Left colon (tissue), 2 donors: ENCODE measurements at places on chromosomes 3 and 15. TPM values are rescaled to one million over a fixed set of nuclear protein-coding genes. Genes with fewer than 3 reads are reported as not detected.

Gene MEIS2
- total RNA-seq: 3.1 TPM

GRCh38 chr3:178623666-178624255 lies 87.5 kb downstream of the KCNMB2 start:
- DNase-seq: no peak

DNA sequence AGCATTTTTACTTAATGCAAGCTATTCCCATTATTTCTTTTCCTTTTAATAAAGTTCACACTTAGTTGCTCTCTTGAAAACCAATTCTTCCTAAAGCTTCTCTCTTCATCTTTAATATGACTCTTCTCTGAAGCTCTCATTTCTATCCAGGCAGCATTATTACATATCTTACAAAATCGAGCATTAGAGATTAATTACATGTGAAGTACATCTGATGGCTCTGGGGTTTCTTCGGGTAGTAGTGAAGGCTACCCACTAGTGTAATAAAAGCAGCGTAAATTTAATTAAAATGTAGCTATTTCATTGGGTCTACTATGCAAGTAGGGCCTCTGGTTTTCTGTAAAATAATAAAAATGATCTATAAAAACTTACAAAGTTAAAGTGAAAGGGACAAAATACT lies 513.6 kb upstream of the DPH6 start:
- DNase-seq: no peak

Gene CEP19
- 0.43 TPM for total RNA-seq

- no peak for DNase-seq
Measured at GRCh38 chr3:177212278-177212610, 15.0 kb upstream of the TBL1XR1 start.

DNA sequence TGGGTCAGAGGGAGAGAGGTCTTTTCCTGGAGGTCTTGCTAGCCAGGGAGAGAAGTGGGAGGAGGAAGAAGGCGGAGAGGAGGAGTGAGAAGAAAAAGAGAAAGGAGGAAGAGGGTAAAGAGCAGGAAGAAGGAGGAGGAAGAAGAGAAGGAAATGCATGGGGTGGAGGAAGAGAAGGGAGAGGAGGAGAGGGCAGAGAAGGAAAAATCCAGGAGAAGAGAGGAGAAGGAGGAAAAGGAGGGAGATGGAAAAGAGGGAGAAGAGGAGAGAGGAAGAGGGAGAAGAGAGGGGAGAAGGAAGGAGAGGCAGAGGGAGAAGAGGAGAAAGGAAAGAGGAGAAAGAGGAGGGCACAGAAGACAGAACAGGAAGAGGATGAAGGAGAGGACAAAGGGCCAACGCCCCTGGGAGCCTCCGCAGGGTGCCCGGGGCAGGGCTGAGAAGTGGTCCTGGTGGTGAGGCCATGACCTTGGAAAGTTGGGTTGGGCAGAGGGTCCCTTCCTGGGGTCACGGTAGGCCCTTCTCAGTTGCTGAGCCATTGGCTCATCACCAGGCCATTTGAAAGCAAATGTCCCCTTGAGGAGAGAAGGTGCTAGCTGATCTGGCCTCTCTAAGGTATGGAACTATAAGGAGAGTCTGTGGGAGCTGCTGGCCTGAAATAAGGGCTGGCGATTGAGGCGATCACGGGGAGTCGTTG lies 1.2 kb upstream of the SEMA3F start:
- DNase-seq: no peak

DNA sequence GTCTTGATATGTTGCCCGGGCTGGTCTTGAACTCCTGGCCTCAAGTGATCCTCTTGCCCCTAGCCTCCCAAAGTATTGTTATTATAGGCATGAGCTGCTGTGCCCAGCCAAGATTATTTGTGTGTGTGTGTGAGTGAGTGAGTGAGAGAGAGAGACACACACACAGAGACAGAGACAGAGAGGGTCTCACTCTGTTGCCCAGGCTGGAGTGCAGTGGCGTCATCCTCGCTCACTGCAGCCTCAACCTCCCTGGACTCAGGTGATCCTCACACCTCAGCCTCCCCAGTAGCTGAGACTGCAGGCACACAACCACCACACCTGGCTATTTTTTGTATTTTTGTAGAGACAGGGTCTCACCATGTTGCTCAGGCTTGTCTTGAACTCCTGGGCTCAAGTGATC lies 5.8 kb downstream of the ICE2 start:
- no peak for DNase-seq

- DNase-seq: no peak
Measured at GRCh38 chr3:8201886-8202285, 299.7 kb upstream of the LMCD1 start.
